ENCODE measurements at places on chromosomes 7 and 10. TPM values are rescaled to one million over a fixed set of nuclear protein-coding genes. Genes with fewer than 3 reads are reported as not detected.

GRCh38 chr7:50983850-50984249, 201.2 kb upstream of the GRB10 start:
- DNase-seq = no peak

- DNase-seq = no peak
Observed at GRCh38 chr10:12993595-12993994, 7.9 kb downstream of the CCDC3 start.

GRCh38 chr7:133859871-133860450, 267.2 kb upstream of the LRGUK start:
- DNase-seq = no peak

DNA sequence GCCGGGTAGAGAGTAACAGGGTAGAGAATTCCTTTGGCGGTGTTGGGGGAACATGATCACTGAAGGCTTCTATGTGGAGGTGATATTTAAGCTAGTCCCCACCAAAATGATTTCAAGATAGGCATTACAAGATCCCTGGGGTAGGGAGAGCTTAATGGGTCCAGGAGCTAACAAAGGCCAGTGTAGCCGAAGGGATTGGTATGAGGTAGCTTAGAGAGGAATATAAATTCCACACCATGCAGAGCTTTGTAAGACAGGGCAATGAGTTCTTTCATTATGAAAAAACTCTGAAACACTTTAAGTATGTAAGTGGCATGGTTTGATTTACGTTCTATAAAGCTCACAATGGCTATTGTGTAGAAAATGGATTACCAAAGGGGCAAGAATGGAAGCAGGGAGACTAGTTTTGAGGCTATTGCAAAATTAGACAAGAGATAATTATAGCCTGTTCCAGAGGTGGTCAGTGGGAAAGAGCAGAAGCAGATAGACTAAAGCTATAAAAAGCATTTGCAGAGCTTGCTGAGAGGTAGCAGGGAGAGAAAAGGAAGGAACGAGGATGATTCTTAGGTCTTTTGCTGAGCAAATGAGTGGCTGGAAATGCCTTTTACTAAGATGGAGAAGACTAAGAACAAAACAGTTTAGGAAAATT, 119.7 kb upstream of the SLC25A13 start:
- no peak for DNase-seq

- DNase-seq = no peak
Observed at GRCh38 chr10:115941361-115941771, 331.6 kb downstream of the GFRA1 start.

- DNase-seq = no peak
Observed at GRCh38 chr7:82594665-82595064, 151.1 kb upstream of the CACNA2D1 start.

- no peak for DNase-seq
Observed at GRCh38 chr10:123135415-123136141, at the start of gene HMX3. Gene HMX3 (plus strand): TSS chr10:123135970. CDS start chr10:123136051, 81 bp downstream.

PRLHR gene
- polyA plus RNA-seq = 0.16 TPM

SPAG6 gene
- polyA plus RNA-seq = 0.03 TPM

UCN3 gene
- not detected for polyA plus RNA-seq

Measured in urinary bladder (tissue), 4 donors.